ENCODE measurements at places on chromosomes 13 and 19.
A peak's percentile ranks its signal among the peaks of the same experiment; 100 is the strongest.

GRCh38 chr13:75661443-75661842 lies 25.3 kb downstream of the LMO7 start:
- no peak for DNase-seq

DNA sequence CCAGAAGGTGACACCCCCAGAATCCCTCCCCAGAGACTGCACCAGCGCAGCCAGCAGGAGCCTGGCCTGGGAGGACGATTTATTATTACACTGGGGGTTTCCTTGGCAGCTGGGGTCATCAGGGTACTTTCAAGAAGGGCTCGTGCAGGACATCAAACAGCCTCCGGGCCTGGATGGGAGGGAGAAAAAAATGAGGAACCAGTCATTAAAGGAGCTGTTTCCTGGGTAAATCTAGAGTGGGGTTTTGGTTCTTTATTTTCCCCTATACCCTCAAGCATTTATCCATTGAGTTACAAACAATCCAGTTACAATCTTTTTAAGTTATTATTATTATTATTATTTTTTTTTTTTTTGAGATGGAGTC lies 3.1 kb downstream of the POLR1G start:
- no peak for DNase-seq

GRCh38 chr13:60230593-60230992 lies 66.9 kb upstream of the DIAPH3 start:
- DNase-seq, result no peak

GRCh38 chr19:29540114-29540513 lies 14.3 kb downstream of the VSTM2B start:
- DNase-seq, result no peak

- DNase-seq, result no peak
These were observed 6.9 kb downstream of the NPHS1 start for GRCh38 chr19:35845215-35846037.

DNA sequence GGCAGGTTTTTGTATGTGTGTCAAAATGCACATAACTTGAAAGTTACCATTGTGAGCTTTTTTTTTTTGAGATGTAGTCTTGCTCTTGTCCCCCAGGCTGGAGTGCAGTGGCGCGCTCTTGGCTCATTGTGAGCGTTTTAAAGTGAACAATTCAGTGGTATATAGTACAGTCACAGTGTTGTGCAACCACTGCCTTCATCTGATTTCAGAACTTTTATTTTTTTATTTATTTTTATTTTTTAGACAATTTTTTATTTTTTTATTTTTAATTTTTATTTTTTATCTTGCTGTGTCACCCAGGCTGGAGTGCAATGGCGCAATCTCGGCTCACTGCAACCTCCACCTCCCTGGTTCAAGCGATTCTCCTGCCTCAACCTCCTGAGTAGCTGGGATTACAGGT lies 15.0 kb downstream of the SLC25A42 start:
- DNase-seq, result no peak

GRCh38 chr19:33554821-33555220 lies 33.2 kb upstream of the PEPD start:
- DNase-seq, result no peak

DNA sequence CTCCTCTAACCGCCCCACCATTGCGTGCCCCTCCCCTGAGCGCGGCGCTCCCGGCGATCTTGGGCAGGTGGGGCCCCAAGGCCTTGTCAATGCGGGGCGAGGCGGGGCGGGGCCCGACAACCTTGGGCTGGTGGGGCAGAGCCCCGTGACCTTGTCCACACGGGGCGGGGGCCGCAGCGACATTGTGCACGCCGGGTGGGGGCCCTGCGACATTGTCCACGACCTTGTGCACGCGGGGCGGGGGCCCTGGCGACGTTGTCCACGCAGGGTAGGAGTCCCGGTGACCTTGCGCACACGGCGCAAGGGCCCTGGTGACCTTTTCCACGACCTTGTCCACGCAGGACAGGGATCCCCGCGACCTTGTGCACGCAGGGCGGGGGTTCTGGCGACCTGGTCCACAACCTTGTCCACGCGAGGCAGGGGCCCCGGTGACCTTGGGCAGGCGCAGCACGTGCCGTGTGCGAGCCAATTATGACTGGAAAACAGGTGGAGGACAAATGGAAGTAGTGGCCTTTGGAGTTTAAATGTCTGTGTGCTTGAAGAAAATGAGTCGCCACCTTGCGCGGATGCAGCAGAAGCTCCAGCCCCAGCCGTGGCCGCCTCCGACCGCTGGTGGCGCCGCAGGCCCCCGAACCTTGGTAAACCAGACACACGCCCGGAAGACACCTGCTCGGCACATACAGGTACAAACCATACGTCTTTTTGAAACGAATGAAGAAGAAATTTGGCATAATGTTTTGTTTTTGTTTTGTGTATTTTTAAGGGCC lies 62.6 kb downstream of the LATS2 start:
- no peak for DNase-seq

- peak; percentile 36 for DNase-seq
These were observed 1.3 kb downstream of the SLC25A42 start for GRCh38 chr19:19064811-19065745.

DNA sequence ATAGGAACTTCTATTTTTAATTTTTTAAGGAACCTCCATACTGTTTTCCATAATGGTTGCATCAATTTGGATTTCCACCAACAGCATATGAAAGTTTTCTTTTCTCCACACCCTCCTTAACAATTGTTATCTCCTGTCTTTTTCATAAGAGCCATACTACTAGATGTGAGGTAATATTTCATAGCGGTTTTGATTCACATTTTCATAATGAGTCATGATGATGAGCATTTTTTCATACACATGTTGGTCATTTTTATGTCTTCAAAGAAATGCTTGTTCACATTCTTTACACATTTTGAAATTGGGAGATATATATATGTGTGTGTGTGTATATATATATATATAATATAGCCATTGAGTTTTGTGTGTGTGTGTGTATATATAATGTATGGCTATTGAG lies 420.3 kb upstream of the PCDH9 start:
- DNase-seq, result no peak

DNA sequence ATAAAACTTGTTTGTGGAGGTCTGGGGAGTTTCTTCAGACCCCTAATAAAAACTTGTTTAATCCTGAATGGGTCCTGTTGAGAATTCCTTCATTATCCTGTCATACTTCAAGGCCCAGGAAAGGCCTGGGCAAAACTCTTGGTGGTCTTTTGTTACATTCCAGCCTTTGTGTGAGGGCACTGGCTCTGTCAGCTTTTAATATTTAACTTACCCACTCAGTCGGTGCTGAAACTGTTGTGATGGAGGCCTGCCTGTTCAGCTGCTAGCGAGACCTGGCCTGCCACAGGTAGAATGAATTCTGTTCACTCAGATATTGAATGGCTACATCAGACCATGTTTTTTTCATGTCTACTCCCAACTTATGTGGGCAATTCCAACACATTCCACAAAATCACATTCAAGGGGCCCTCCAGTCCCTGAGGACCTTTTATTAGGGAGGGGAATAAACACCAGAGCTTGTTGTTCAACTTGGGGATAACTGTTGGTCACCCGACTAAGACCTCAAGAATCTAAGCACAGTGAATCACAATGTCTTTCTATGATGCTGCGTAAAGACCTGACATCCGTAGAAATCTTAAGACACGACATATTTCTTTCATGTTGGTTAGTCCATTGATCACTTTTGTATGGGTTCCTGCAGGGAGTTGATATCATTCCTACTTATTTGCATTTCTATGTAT lies 12.5 kb downstream of the NLRP8 start:
- DNase-seq, result no peak

DNA sequence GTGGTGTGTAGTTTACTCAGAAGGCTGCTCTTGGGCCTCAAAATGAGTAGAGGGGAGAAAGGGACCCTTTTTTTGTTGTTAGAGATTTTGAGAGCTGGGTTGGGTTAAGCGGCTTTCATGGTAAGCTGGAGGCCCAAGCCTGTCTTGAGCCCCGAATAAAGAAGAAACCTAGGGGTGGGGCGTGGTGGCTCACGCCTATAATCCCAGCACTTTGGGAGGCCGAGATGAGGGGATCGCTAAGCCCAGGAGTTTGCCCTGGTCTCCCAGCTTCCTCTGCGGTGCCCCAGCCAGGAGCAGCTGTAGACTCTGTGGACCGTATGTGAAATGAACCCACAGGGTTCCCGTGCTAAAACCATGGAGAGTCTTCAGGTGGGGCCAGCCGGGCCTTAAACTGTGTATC lies 56.1 kb downstream of the KDM4B start:
- DNase-seq, result no peak

GRCh38 chr19:2811221-2811722 lies 8.4 kb upstream of the ZNF554 start:
- DNase-seq, result no peak

Data from AG08396 (cell line).